ENCODE measurements at places on chromosomes 16 and 17. TPM values are rescaled to one million over a fixed set of nuclear protein-coding genes. Genes with fewer than 3 reads are reported as not detected.

COIL gene
- total RNA-seq, result 14.4 TPM

ABCC11 gene
- 0.12 TPM for total RNA-seq

DNA sequence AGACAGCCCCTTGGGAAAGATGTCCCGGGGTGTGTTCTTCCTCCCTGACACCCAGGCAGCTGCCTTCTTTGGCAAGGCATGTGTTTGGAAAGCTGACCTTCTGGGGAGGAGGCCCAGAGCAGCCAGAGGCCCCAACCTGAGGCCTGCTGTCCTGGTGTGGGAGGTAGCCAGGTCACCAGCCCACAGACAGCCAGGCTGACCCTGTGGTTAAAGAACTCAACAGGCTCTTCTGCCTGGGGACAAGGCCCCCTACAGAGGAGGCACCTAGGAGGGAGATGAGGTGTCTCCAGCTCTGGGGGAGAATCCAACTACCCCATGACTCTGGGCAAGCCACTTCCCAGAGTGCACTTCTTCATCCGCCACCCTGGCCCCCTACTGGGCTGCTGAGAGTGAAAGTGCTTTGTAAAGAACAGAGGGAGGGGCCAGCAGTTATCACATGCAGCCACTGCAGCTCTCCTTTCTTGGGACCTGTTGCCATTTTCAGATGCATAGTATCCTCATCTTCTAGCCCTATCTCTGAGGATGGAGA, 13.1 kb upstream of the SREBF1 start:
- DNase-seq, result no peak

DNA sequence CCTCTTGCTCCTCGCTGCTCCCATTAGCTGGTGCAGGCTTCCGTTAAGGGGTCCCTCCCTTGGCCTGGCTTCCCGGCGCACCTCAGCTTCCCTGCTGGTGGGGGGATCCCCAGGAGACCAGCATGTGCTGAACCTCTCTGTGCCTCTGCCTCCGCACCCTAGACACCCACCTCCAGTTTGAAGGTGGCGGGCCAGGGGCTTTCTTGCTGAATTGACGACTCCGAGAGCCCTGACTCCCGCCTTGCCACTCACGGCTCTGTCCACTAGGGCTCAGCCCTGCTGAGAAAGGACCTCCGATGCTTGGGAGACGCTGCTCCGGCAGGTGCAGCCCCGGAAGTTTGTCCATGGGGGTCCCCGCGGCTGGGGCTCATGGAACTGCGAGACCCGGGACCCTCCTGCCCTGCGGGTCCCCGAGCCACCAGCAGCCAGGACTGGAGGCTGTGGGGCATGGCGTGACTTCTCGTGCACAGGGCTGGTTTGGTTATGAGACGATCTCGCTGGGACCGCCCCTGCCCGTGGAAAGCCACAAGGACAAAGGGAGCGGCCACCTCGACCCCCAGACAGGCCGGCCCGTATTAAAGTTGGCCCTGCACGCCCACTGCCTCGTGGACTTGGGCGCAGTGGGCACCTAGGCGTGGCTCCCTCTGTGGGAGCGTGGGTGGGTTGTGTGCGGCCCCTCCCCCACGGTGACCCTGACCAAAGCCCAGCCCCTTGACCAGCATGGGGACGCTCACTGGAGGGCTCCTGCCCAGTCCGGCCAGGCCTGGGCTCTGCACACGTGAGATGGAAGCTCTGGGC, 8.1 kb downstream of the CHMP6 start:
- DNase-seq, result no peak

Measured in G401 (cell line).